ENCODE measurements at places on chromosomes 1 and 21.

DNA sequence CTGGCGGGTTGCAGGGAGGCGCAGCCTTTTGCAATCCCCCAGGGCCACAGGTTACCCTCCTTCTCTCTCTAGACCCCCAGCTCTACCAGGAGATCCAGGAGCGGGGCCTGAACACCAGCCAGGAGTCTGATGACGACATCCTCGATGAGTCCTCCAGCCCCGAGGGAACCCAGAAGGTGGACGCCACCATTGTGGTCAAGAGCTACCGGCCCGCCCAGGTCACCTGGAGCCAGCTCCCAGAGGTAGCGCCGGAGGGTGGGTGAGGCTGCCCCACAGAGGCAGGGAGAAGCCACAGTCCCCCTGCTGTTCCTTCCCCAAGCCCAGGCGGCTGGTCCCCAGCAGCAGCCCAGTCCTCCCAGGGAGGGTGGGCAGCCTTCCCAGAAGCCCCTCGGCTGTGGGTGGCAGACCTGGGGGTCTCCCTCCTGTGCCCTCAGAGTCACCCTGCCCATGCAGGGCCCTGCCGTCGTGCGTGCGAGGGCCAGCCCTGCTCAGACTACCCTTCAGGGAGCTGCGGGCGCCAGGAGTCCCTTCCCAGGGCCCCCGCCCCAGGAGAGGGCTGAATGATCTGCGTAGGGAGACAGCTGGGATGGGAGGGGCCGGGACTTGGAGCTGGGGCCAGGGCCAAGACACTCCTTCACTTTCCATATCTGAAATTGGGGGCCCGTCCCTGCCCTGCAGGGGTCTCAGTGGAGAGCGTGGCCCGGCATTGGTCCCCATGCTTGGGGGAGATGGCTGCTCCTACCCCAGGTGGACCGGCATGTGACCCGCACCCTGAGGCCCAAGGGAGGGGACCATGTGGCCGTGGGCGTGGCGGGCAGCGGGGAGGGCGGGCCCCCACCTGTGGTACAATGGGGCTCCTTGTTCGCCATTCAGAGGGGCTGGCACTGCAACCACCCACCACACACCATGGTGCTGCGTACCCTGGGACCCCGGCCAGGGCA lies 12.9 kb downstream of the ARHGEF16 start:
- DNase-seq = no peak

GRCh38 chr1:4396551-4396950 lies 257.9 kb upstream of the AJAP1 start:
- no peak for DNase-seq

DNA sequence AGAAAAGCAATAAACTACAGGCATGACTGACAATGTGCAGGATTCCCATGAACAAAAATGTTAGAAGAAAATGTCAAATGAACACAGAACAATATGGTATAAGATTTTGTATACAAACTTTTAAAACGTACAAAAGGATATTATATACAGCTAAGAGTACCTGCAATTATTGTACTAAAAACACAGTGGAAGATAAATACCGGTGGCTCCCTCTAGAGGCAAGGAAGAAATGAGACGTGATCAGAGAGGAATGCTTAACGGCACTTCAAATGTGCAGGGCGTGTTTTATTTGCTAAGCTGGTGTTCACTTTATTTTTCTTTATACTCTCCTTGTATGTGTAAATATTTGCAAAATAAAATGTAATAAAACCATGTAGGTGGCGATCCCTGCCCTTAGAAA lies 191.8 kb upstream of the SAMSN1 start:
- no peak for DNase-seq

- DNase-seq = no peak
Observed at GRCh38 chr1:168918860-168919741, 187.4 kb upstream of the ATP1B1 start.

DNA sequence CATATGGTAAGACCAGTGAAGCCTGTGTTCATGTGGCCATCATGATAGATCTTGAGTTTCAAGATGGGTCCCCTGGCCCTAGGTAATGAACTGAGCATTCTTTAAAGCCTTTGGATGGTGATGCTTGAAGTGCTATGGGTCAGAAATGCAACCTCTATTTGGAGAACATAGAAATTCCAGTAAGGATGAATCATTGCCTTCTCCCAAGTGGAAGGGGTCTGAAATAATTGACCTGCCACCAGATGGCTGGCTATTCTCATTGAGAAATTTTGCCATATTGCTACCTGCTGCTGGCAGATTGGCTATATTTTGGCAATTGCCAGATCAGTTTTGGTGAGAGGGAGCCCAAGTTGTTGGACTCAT lies 739 bp upstream of the IFI6 start:
- DNase-seq = no peak

DNA sequence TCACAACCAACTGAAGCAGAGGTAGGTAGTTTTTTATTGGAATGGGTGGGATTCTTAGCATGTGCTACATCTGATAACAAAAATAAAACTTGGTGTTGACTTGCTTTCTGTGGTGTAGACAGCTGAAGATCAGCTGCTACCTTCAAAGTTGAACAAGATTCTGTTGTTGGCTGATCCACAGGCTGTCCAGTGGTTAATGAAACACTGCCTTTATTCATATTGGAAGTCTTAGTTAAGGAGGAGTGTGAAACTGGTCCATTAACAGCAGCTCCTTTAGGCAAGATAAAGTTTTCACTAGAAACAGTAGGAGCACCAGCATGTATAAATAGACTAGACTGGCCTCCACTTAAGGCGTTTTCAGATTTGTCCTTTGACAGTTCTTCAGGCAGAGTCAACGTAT lies 81.1 kb downstream of the ZNF644 start:
- no peak for DNase-seq

GRCh38 chr21:34915364-34915841 lies 133.7 kb downstream of the RUNX1 start:
- no peak for DNase-seq

DNA sequence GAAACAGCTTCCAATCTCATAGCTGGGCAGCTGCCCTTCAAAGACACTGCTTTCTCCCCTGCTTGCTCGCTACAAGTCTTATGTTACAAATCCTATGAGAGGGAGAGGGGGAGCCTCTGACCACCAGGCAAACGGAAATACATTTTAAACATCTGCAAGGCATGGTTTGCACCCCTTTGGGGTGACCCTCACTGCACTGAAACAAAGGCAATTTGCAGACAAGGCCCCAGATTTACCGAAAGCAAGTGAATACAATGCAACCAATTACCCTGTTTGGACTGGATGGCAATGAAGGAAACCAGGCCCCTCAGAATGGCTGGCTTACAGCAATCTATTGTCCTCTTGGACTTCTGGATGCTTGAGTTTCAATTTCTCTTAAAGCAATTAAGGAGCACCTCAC lies 11.8 kb upstream of the ATP13A2 start:
- DNase-seq = no peak

- no peak for DNase-seq
Observed at GRCh38 chr1:85952460-85952859, 204.1 kb downstream of the COL24A1 start.

DNA sequence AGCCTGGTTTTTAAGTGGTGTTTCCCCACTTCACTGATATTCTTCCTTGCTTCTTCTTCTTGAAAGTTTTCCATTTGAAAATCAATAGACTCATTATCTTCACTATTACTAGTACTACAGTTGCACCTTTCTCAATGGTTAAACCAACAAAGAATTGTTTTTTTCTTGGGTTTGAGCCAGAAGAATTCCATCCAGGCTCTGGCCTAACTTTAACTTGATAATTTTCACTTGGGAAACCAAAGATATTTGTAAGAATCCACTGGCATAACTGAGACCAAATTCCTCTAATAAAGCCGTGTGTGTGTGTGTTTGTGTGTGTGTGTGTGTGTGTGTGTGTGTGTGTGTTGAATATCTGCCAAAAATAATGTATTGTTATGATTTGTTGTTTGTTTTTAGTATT lies 103.2 kb downstream of the SGIP1 start:
- no peak for DNase-seq

- peak; percentile 34 for DNase-seq
Observed at GRCh38 chr1:6440198-6441126, 15.9 kb downstream of the ESPN start.

DNA sequence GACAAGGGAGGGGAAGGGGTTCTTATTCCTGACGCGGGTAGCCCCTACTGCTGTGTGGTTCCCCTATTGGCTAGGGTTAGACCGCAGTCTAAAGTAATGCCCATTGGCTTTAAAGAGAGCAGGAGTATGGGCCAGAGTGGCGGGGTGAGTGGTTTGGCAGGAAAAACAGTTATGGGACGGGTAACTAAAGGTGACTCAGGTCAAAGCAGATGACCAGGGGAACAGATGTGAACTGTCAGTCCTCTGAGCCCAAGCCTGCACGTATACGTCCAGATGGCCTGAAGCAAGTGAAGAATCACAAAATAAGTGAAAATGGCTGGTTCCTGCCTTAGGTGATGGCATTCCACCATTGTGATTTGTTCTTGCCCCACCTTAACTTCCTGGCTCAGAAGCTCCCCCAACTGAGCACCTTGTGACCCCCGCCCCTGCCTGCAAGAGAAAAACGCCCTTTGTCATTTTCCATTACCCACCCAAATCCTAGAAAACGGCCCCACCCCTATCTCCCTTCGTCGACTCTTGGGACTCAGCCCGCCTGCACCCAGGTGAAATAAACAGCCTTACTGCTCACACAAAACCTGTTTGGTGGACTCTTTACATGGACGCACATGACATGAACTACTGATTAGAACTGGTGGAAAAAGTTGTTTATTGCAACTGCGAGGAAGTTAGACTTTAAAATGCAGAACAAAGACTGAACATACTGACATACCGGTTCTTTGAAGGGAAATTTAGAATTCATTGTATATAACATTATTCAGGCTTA lies 758 bp upstream of the ATAD3B start:
- DNase-seq = no peak

DNA sequence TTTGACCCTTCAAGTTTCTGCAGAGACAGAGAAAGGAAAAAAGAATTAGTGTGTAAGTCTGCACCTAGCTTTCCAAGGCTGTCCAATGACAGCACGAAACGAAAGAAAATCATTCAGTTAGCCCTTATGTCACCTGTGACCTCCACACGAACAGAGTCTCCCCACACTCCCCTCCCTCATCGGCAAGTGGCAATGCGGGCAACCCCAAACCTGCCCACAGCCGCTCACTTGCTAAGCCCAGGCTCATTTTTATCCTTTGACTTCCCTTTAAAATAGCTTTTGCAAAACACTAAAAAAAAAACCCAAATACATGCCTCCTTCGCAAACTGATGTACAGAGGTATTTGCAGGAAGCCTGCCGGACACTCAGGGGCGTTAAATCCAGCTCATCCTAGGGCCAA lies 10.3 kb downstream of the RCC2 start:
- no peak for DNase-seq

- DNase-seq = no peak
Observed at GRCh38 chr21:46319186-46319585, 4.5 kb downstream of the C21orf58 start.

GRCh38 chr1:195591917-195592672 lies 1016.1 kb downstream of the KCNT2 start:
- no peak for DNase-seq

- DNase-seq = no peak
Observed at GRCh38 chr1:201255479-201256362, 27.6 kb upstream of the PKP1 start.

- DNase-seq = no peak
Observed at GRCh38 chr1:220906561-220907334, 27.5 kb downstream of the HLX start.

GRCh38 chr1:21939650-21940374 lies 2.7 kb upstream of the HSPG2 start:
- DNase-seq = no peak
